ENCODE measurements at places on chromosomes 5 and 9. TPM values are rescaled to one million over a fixed set of nuclear protein-coding genes. Genes with fewer than 3 reads are reported as not detected.

GOLGA2 gene
- 48.0 TPM for total RNA-seq

ZBTB26 gene
- 8.4 TPM for total RNA-seq

ALDOB gene
- total RNA-seq: not detected

TCF7 gene
- 21.9 TPM for total RNA-seq

PRELID1 gene
- 153 TPM for total RNA-seq

SH3PXD2B gene
- 0.25 TPM for total RNA-seq

FBXL7 gene
- not detected for total RNA-seq

PDLIM4 gene
- total RNA-seq: not detected

CDC20B gene
- total RNA-seq: 0.13 TPM

ZFR gene
- total RNA-seq: 45.1 TPM

OTP gene
- total RNA-seq: not detected

IL4 gene
- 12.6 TPM for total RNA-seq

SLC45A2 gene
- total RNA-seq: not detected

ARSI gene
- not detected for total RNA-seq

CDHR2 gene
- total RNA-seq: 2.3 TPM

BARHL1 gene
- total RNA-seq: not detected

CA9 gene
- total RNA-seq: 1.2 TPM

MRPL50 gene
- 9.2 TPM for total RNA-seq

BTNL3 gene
- not detected for total RNA-seq

RNF183 gene
- total RNA-seq: 0.23 TPM

CENPH gene
- total RNA-seq: 44.1 TPM

ANKRD18B gene
- 2.1 TPM for total RNA-seq

KIF12 gene
- not detected for total RNA-seq

CKMT2 gene
- total RNA-seq: not detected

ANKRD31 gene
- total RNA-seq: 0.18 TPM

PTPN3 gene
- total RNA-seq: 0.35 TPM

DOK3 gene
- 2.4 TPM for total RNA-seq

ADGRV1 gene
- total RNA-seq: not detected

IFNB1 gene
- total RNA-seq: 0.68 TPM

CEP72 gene
- total RNA-seq: 24.2 TPM

ARID3C gene
- total RNA-seq: 0.18 TPM

ZNF883 gene
- total RNA-seq: 0.30 TPM

LAMC3 gene
- total RNA-seq: not detected

PDE8B gene
- total RNA-seq: not detected

SPATA31A3 gene
- total RNA-seq: not detected

GCNT4 gene
- total RNA-seq: 1.5 TPM

GGTA1 gene
- not detected for total RNA-seq

RPL12 gene
- total RNA-seq: 1,395 TPM

TTC16 gene
- total RNA-seq: 5.2 TPM

C5orf46 gene
- total RNA-seq: not detected

HAPLN1 gene
- not detected for total RNA-seq

FAM151B gene
- total RNA-seq: not detected

CDKN2A gene
- total RNA-seq: 19.4 TPM

BHMT2 gene
- total RNA-seq: not detected

CTNNAL1 gene
- 13.3 TPM for total RNA-seq

SLC6A19 gene
- not detected for total RNA-seq

ADRA1B gene
- total RNA-seq: not detected

NAIP gene
- total RNA-seq: 12.3 TPM

LRRC26 gene
- not detected for total RNA-seq

ENG gene
- 14.1 TPM for total RNA-seq

Measured in activated CD4-positive, alpha-beta memory T cell treated with anti-CD3 and anti-CD28 coated beads, Interleukin-2, amount 10 ng/mL, durations not matched to agents 7 days and 5 days (primary cell).